ENCODE measurements at places on chromosomes 16 and 17.

DNA sequence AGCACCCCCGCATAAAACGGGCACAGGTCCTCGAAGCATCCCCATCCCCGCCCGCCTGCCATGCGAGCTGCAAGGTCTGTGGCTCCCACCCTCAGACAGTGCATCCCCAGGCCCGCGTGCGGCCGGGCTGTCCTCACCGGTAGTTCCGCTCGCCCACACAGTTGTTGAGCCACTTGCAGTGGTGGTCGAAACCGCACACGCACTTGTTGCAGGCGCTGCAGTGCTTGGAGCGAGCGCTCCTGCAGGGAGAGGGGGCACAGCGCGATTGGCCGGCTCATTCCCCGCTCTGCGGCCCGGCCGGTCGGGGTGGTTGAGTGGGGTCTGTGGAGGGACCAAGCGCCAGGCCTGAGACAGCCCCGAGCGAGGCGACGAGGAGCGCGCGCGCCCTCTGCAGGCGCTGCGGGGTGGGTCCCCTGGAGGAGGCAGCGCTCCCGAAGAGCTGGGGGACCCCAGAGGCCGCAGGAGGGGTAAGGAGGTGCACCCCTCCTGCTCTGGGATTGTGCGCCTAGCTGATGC, 6.0 kb upstream of the TPPP3 start:
- peak; percentile 25 for DNase-seq

- no peak for DNase-seq
Observed at GRCh38 chr16:50704245-50704644, 10.8 kb downstream of the NOD2 start.

DNA sequence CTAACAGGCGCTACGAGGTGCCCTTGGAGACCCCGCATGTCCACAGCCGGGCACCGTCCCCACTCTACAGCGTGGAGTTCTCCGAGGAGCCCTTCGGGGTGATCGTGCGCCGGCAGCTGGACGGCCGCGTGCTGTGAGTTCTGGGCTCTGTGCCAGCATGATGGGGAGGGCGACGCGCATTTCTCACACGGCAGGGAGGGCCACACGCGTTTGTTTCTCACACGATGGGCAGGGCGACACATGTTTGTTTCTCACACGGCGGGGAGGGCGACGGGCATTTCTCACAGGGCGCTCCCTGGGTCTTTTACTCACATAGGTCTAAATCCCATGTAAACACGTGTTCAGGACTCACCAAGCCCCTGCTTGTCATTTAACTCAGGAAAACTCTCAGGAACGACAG, 4.4 kb downstream of the GAA start:
- no peak for DNase-seq

DNA sequence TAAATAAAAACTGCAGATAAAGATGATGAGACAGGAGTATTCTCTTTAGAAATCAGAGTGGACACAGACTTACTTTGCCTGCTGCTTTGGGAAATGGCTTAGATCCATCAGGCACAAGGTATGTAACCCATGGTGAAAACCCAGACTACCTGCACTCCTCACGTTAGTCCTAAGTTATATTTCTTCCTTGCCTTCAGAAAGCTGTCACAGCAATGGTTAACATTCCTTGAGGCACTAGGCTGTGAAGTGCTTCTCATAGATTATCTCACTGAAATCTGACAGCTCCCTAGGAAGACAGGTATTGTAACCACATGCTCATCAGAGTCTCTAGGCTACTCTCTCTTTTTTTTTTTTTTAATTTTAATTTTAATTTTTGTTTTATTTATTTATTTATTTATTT, 20.9 kb downstream of the ZSWIM7 start:
- DNase-seq, result no peak

DNA sequence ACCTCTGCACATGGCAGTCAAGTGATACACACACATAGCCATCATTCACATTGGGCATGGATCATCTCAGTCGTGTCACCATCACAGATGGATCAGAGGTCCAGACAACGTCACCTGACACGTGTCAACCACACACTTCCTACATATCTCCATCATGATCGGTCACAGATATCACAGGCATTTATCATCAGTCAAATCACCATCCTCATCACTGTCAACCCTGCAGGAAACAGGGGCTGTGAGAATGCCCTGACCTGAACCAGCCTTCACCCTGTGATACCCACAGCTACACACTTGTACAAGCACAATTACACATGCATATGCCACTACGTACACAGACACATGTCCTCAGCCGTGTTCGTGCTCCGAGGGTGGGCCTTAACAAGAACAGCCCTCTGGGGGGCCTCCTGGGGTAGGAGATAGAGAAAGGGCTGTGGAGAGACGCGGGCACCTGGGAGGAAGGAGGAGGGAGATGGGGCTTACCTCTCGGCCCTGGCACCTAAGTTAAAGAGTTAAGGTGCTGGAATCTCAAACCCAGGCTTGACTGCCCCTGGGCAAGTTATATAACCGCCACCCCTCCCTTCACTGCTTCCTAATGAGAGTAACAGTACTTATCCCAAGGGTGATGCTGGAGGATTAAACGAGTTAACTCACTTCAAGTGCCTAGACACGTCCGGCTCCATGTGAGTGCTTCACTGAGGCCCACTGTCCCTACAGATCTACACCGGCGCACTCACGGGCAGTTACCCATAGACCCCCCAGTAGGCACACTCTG, 1.1 kb downstream of the SLC12A4 start:
- DNase-seq, result no peak

- DNase-seq, result no peak
Observed at GRCh38 chr16:57150682-57151330, 35.0 kb downstream of the PSME3IP1 start.

DNA sequence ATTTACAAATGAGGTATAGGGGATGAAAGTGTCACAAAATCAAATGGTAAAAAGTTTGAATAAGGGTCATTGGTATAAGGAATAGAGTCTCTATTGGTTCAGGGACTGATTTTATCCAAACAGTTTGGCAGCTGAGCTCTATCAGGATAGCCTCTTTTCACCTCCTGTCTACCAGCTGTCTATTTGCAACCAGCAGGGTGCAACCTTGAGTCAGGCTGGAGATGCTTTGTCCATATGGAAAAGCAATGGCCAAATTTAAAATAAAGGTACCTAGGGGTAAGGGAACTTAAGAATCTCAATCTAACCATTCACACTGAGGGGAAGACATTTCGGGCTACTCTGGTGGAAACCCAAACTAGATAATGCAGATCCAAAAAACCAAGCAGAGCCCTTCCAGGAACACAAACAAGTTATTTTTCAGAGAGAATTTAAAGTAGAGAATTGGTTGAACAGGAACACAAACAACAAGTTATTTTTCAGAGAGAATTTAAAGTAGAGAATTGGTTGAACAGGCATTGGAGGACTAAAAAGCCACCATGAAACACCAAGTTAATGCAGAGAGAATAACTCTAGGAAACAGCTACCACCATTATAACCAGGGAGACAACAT, 12.6 kb upstream of the CA10 start:
- DNase-seq, result no peak

DNA sequence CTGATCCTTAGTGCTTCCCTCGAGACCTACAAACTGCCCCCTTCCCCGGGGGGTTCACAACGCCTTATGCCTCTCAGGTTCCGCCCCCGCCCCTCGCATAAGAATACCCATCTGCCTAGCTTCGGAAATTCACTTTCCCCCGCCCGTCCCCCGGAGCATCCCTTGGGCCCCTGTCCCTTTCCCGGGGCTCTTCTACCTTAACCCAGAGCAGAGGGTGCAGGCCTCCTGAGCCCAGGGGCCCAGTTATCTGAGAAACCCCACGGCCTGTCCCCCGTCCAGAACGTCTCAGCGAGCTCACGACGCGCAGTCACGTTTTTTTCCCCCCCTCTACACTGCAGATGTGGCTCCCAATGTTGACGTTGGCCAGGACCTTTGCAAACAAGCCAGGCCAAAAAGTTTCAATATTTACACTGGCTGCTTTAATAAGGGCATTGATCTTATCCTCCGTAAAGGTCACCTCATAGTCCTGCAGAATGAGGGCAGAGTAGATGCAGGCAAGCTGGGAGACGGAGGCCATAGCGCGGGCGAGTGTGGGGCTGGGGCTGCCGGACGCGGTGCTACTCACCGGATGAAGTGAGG, 1.4 kb upstream of the NBR1 start:
- no peak for DNase-seq

GRCh38 chr17:75595920-75596313, 8.3 kb downstream of the MYO15B start:
- DNase-seq, result no peak

DNA sequence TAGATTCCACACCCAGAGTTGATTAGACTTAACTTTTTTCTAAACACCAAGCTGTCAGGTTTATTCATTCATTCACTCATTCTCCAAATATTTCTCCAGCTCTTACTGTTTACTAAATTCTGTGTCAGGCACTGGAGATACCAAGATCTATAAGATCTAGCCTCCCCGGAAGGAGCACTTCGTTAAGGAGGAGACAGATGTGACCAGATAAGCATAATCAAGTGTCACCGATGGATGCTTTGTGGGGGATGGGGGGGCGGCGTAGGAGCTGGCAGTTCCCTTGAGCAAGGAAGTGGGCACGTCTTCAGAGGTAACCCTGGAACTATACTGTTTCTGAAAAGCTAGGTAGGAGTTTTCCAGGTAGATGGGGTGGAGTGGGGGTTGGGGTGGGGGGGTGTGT, 3.8 kb upstream of the RPL26 start:
- no peak for DNase-seq

DNA sequence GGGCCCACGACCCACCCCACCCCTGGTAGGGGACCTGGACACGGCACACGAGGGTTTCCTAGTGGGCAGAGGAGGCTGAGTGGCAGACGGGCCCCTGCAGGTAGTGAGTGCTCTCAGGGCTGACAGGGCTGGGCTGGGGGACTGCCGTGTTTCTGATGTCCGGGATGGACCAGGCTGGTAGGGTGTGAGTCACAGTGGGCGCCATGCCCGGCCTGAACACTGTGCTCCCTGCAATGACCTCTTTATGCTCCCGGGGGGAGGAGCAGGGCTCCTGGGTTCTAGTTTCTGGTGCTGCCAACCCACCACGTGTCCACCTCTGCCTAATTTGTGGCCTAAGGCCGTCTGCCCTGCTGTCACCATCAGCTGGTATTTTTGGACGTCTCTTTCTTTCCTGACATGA, 26.3 kb downstream of the ARHGAP23 start:
- peak; percentile 89 for DNase-seq

All from hippocampal formation (tissue), 2 donors.